ENCODE measurements at places on chromosomes 12 and 14. TPM values are rescaled to one million over a fixed set of nuclear protein-coding genes. Genes with fewer than 3 reads are reported as not detected.
A peak's percentile ranks its signal among the peaks of the same experiment; 100 is the strongest.

Gene RIMBP2
- not detected for total RNA-seq

Gene TMEM229B
- total RNA-seq: not detected

Gene RND1
- total RNA-seq: 0.78 TPM

Gene EML5
- total RNA-seq: 0.18 TPM

Gene SYNDIG1L
- not detected for total RNA-seq

Gene FOXM1
- 42.8 TPM for total RNA-seq

Gene APPL2
- total RNA-seq: 7.5 TPM

DNA sequence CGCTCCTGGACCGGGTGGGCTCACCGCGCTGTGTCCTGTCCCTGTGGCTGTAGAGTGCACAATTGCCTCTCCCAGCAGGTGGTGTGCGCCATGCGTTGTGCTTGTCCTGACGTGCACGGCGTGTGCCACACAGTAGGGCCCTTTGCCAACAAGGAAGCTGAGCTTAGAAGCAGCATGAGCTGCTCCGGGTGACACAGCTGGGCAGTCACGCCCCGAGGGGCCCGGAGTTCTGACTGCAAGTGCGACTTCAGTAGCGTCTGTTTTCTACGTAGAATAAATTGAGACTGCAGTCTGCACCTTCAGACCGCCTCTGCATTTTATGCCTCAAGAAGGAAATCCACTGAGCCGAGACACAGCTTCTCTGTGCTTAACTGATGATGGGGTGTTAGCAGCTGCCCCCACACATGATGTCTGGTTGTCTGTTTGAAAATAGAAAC, 81.6 kb downstream of the ADGRD1 start:
- no peaks in the 10 kb centered on the region for H3K36me3 ChIP-seq
- DNase-seq: no peak
- H3K4me3 ChIP-seq: no peak overlapping the region

GRCh38 chr14:92756446-92756845, 8.0 kb upstream of the LGMN start:
- no peak overlapping the region for H3K4me3 ChIP-seq
- H3K36me3 ChIP-seq: no peaks in the 10 kb centered on the region
- no peak for DNase-seq
- no peaks in the 10 kb centered on the region for H3K27me3 ChIP-seq
- no peaks in the 10 kb centered on the region for H3K4me1 ChIP-seq
- no peak overlapping the region for H3K27ac ChIP-seq

GRCh38 chr12:57258977-57259970, 8.3 kb upstream of the STAC3 start:
- peaks cover 38% of the 10 kb centered on the region for H3K36me3 ChIP-seq
- H3K4me1 ChIP-seq: no peaks in the 10 kb centered on the region
- H3K27me3 ChIP-seq: no peaks in the 10 kb centered on the region
- H3K27ac ChIP-seq: no peak overlapping the region

DNA sequence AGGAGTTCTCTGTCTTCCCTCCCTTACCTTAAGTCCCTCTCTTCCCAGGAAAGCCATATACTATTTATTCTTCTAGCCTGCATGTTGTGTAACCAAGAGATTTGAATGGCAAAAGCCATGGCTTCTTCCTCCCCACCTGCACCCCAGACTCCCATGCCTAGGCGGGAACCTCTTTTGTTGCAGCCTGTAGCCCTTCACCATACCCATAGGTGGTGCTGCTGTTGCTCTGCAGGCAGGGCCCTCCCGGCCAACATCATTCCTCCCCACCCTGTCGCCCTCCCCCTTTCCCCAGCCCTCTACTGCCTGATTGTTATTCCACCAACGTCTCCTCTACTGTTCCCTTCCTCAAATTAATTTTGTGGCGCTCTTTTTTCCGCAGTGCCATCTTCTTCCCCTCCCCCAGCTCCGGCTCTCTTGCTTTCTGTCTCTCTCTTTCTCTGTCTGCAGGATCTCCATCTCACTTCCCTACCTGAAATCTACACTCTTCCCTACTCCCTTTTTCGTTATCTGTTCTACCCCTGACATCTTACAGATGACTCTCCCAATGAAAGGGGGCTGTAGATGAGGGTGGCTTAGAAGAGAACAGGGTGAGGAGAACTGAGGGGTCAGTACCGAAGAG, 13.8 kb downstream of the NGDN start:
- DNase-seq: peak; percentile 43
- no peak overlapping the region for H3K27ac ChIP-seq
- H3K36me3 ChIP-seq: peaks cover 9% of the 10 kb centered on the region
- no peaks in the 10 kb centered on the region for H3K4me1 ChIP-seq

DNA sequence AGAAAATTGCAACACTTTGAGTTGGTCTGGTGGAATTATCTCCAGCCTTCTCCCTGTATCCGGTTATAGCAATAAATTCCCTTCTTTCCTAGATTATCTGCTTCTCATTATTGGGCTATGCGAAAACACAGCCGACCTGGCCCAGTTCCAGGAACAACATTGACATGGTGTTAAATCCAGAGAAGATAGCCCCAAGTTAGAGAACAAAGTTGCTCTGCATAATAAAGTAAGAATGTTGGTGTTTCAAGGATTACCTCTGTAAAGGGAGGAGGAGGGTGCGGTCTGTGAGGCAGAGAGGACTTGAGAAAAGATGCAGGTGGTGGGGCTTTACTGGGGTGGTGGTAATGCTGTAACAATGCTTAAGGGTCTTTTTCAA, 12.1 kb downstream of the TCL1A start:
- DNase-seq: no peak
- H3K4me1 ChIP-seq: no peaks in the 10 kb centered on the region
- no peak overlapping the region for H3K4me3 ChIP-seq
- H3K36me3 ChIP-seq: no peaks in the 10 kb centered on the region

- H3K4me1 ChIP-seq: no peaks in the 10 kb centered on the region
- H3K36me3 ChIP-seq: no peaks in the 10 kb centered on the region
- no peak overlapping the region for H3K27ac ChIP-seq
- H3K4me3 ChIP-seq: no peak overlapping the region
- no peaks in the 10 kb centered on the region for H3K27me3 ChIP-seq
- DNase-seq: no peak
Measured at GRCh38 chr12:69916544-69917235, 91.7 kb downstream of the MYRFL start.

- H3K27ac ChIP-seq: no peak overlapping the region
- no peak overlapping the region for H3K4me3 ChIP-seq
- no peaks in the 10 kb centered on the region for H3K4me1 ChIP-seq
- no peaks in the 10 kb centered on the region for H3K27me3 ChIP-seq
- no peak for DNase-seq
Measured at GRCh38 chr14:76012354-76012753, 26.8 kb downstream of the IFT43 start.

- no peaks in the 10 kb centered on the region for H3K27me3 ChIP-seq
- H3K36me3 ChIP-seq: peaks cover 8% of the 10 kb centered on the region
- peak; percentile 68 for DNase-seq
- no peak overlapping the region for H3K4me3 ChIP-seq
- H3K27ac ChIP-seq: no peak overlapping the region
- H3K4me1 ChIP-seq: 0 out of 2 replicates have a peak, but pooled peaks cover 6% of the 10 kb centered on the region
Measured at GRCh38 chr12:106841510-106842302, 67.2 kb downstream of the RIC8B start.

DNA sequence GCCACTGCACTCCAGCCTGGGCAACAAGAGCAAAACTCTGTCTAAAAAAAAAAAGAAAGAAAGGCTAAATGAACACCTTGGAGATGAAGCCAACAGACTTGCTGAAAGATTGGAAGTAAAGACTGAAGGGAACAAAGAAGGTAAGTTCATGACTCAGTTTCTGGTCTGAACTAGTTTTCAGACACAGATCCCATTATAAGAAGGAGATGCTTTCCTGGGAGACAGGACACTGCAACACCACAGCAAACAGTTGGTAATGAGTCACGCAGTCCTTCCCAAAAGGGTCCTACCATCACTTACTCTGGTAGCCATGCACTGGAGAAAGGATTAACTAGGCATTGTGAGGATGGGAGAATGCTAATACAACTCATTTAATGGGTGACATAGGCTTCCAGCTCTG, 97.2 kb downstream of the SSPN start:
- no peak overlapping the region for H3K4me3 ChIP-seq
- H3K27ac ChIP-seq: no peak overlapping the region
- no peaks in the 10 kb centered on the region for H3K4me1 ChIP-seq

DNA sequence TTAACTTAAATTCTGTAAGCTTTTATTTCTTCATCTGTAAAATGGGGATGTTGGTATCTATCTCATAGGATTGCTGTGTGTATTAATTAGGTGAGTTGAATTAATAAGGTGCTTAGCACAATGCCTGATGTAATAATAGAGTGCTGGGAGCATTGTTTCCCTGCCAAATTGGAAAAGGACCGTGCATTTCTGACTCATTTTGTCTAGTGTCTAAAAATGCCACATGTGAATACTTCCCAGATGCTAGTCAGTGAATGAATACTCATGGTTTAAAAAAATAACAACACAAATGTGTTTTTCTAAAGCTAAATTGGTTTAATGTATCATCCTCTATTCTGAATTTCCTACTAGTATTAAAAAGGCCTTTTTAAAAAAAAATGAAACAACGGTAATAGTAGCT, 45.4 kb upstream of the NEDD1 start:
- no peak for DNase-seq
- no peak overlapping the region for H3K4me3 ChIP-seq
- H3K36me3 ChIP-seq: no peaks in the 10 kb centered on the region
- H3K27me3 ChIP-seq: no peaks in the 10 kb centered on the region
- no peaks in the 10 kb centered on the region for H3K4me1 ChIP-seq
- H3K27ac ChIP-seq: no peak overlapping the region

- no peaks in the 10 kb centered on the region for H3K27me3 ChIP-seq
- H3K4me3 ChIP-seq: no peak overlapping the region
- H3K4me1 ChIP-seq: peaks cover 16% of the 10 kb centered on the region
- H3K27ac ChIP-seq: no peak overlapping the region
Measured at GRCh38 chr14:68628605-68629310, 164.1 kb downstream of the ZFP36L1 start.

DNA sequence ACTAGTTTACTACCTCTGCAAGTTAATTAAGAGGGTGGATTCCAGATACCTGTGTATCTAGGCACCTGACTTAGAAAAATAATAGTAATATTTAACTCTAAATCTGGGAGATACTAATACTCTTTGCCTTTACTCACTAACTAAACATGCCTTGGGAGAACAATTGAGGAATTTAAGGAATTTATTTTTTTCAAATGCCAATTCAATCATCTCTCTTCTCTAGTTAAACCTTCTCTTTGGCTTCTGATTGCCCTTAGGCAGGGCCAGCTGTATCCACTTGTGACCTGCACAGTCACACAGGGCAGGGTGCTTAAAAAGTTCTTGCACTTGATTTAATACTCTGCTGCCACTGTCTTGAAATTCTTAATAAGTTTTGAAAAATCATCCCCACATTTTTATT, 142.4 kb downstream of the PLCZ1 start:
- H3K4me1 ChIP-seq: no peaks in the 10 kb centered on the region
- no peak for DNase-seq
- H3K27ac ChIP-seq: no peak overlapping the region
- no peak overlapping the region for H3K4me3 ChIP-seq

- no peaks in the 10 kb centered on the region for H3K36me3 ChIP-seq
- no peak for DNase-seq
- no peaks in the 10 kb centered on the region for H3K27me3 ChIP-seq
Measured at GRCh38 chr14:22395803-22396202, 193.2 kb downstream of the DAD1 start.

- no peak for DNase-seq
- H3K36me3 ChIP-seq: no peaks in the 10 kb centered on the region
- no peak overlapping the region for H3K4me3 ChIP-seq
- no peaks in the 10 kb centered on the region for H3K27me3 ChIP-seq
- peak overlapping the region; percentile 87 for H3K27ac ChIP-seq
Measured at GRCh38 chr14:100679153-100679552, 47.5 kb upstream of the DLK1 start.
